Esophagus muscularis mucosa (tissue), 4 donors: ENCODE measurements at places on chromosomes 5 and 9. TPM values are rescaled to one million over a fixed set of nuclear protein-coding genes. Genes with fewer than 3 reads are reported as not detected.

DNA sequence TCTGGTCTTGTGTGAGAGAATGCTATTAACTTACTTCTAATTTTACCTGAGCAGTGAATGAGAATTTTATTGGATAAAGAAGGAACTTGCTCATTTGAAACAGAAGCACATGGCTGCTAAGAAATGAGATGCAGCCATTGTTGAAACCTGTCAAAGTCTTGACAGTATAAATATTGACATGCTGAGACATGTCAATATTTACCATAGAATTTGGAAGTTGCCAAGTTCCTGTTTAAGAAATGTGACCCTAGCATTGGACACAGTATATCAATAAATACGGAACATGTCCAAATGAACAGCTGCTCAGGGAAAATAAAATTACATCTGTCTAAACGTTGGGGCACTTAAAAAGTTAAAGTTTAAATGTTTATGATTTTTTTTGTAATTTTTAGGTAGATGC, 7.8 kb downstream of the XRCC4 start:
- no peak for DNase-seq

GRCh38 chr5:14816374-14816998, 55.1 kb downstream of the ANKH start:
- no peak for DNase-seq

GRCh38 chr9:123629531-123629930, 273.5 kb downstream of the CRB2 start:
- DNase-seq, result no peak

Gene FYB1
- 12.9 TPM for total RNA-seq

Gene HTR4
- 0.23 TPM for total RNA-seq

Gene OCLN
- total RNA-seq, result 1.9 TPM

Gene FOXD4L3
- not detected for total RNA-seq

Gene TAS2R1
- not detected for total RNA-seq

Gene RPP25L
- total RNA-seq, result 21.2 TPM
